H54 (cell line): ENCODE measurements at places on chromosomes 13 and 19.

DNA sequence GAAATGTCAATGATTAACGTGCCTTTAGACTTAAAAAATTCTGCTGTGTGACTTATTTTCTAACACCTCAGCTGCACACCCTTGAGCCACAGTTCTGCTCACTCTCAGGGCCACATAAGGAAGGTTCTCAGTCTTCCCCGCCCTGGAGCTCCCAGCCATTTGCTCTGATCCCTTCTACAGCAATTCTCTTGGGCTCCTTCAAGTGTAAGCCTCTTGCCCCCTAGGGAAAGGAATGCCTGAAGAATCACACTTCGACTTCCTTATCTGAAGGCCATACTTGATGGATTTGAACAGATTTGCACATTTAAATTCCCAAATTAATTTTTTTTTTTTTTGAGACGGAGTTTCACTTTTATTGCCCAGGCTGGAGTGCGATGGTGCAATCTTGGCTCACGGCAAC is 44.2 kb downstream of the RASA3 start:
- DNase-seq = no peak

DNA sequence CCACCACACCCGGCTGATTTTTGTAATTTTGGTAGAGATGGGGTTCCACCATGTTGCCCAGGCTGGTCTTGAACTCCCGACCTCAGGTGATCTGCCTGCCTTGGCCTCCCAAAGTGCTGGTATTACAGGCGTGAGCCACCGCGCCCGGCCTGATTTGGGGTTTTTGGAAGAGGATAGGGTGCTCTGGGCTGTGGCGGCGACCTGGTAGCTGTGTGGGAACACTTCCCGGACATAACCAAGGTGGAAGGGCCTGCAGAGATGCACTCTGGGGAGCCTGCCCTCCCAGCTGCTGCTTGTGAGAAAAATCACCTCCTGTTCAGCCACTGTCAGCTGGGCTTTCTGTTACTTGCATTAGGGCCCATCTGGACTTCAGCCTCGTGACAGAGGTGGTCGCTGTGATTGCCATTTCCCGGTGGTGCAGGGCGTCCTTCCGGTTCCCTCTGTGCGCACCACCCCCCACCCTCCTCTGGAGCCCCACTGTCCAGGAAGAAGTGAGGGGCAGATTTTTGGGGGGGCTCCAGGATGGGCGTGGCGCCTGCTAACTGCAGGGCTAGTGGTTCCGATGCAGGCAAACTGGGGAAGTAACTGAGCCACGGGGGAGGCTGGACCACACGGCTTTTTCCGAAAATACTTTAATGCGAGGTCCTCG is 7.5 kb downstream of the IL4I1 start:
- DNase-seq = no peak

GRCh38 chr13:25111585-25111956 is 15.6 kb downstream of the PABPC3 start:
- no peak for DNase-seq

GRCh38 chr13:26494571-26495195 is 62.8 kb upstream of the WASF3 start:
- DNase-seq = no peak

GRCh38 chr19:27762933-27763332 is 1450.0 kb downstream of the UQCRFS1 start:
- no peak for DNase-seq

DNA sequence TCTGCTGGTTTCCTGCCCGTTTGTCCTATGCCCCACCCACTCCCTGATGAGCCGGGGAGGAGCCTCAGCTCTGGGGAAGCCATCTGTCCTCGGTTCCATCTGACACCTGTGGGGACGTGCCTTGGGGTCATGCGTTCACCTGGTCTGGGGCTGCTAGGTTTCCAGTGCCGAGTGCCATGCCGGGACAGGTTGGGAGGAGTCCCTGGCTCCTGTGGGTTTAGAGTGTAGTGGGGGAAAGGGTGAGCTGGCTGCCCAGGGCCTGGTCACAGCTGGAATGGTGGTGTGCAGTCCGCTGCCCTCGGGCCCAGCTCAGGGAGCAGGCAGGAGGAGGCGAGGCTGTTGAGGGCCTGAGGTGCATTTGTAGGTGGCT is 2.5 kb downstream of the KDM4B start:
- no peak for DNase-seq
